ENCODE measurements at places on chromosomes 3 and 15. TPM values are rescaled to one million over a fixed set of nuclear protein-coding genes. Genes with fewer than 3 reads are reported as not detected.

GRCh38 chr3:37826502-37826901, 35.2 kb upstream of the CTDSPL start:
- H3K36me3 ChIP-seq: no peaks in the 10 kb centered on the region
- H3K4me3 ChIP-seq: no peak overlapping the region
- no peak for DNase-seq
- H3K27me3 ChIP-seq: peaks cover 3% of the 10 kb centered on the region

DNA sequence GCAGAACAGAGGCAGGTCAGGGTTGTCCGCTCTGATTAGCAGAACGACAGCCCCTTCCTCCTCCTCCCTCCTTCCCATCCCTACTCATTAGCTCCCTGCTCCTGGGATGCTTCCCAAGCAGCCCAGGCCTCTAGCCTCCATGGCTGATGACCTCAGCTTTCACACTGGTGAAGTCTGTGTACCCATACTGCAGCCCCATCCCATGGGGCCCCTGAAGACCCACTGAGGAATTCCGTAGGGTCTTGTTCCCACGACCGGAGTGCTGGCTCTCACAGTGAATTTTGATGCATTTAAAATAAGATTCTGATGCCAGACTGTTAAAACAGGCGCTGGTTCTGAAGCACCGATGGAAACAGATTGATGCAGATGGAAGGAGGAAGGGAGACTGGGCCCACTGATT, 36.1 kb downstream of the GOLGA6A start:
- peaks cover 2% of the 10 kb centered on the region for H3K36me3 ChIP-seq
- DNase-seq: no peak
- H3K27ac ChIP-seq: no peak overlapping the region
- H3K4me3 ChIP-seq: no peak overlapping the region
- H3K4me1 ChIP-seq: peaks cover 10% of the 10 kb centered on the region

ISL2 gene
- not detected for total RNA-seq

DNA sequence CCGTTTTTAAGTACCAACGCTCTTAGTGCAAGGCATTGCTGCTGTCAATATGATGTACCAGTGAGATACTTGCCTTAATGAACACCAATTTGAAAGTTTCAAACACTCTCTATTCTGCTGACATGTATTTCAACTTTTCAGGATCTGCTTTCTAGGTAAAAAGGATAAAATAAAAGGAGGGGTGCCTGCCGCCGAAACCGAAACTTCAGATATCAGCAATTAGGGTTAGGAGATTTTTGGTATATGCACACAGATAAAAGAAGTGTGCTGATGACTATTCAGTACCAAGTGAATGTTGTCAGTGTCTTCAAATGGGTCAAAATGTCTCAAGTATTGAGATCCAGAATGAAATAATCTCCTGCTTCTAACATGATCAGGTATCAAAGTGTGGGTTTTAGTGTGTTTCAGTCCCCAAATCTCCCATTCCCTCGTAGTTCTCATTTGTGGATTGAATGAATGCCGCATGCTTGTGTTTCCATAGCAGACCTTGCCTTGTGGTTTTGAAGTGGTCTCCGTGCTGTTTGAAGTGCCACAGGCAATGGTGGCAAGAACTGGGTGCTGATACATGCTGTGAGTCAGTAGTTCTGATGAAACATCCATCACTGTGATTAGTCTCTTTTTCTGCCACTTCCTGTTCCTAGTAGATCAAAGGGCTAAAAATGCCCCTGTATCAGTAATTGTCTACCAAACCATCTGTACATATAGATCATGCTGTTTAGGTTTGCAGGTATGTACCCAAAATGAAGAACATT, 22.5 kb downstream of the CHST14 start:
- H3K27ac ChIP-seq: peak overlapping the region; percentile 14
- H3K27me3 ChIP-seq: peaks cover under 1% of the 10 kb centered on the region
- H3K36me3 ChIP-seq: no peaks in the 10 kb centered on the region
- peak overlapping the region; percentile 4 for H3K4me3 ChIP-seq

CASR gene
- total RNA-seq: not detected

DNA sequence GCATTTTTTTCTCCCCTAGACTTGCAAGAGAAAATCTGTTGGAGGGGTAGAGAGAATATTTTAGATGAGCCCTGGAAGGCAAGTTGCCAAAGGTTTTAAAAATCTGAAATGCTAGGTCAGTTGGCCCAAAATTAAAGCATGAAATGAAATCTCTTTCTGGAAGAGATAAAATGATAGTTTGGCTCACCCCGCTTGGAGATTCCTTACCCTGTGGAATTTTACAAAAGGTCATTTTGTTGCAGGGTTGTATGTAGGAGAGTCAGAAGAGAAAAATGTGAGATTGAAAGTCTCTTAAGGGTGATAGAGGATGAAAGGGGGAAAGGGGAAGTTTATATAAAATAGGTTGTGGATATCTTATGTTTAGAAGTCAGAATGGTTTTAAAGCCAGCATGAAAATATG, 277.8 kb downstream of the CD47 start:
- no peak overlapping the region for H3K27ac ChIP-seq
- DNase-seq: no peak
- no peaks in the 10 kb centered on the region for H3K27me3 ChIP-seq
- H3K36me3 ChIP-seq: peaks cover 4% of the 10 kb centered on the region
- H3K4me3 ChIP-seq: no peak overlapping the region

- H3K4me1 ChIP-seq: no peaks in the 10 kb centered on the region
- H3K27ac ChIP-seq: no peak overlapping the region
- H3K36me3 ChIP-seq: no peaks in the 10 kb centered on the region
- H3K4me3 ChIP-seq: no peak overlapping the region
These were observed 74.9 kb upstream of the SETMAR start for GRCh38 chr3:4228295-4228694.
